ENCODE measurements at places on chromosomes 5 and 9. TPM values are rescaled to one million over a fixed set of nuclear protein-coding genes. Genes with fewer than 3 reads are reported as not detected.

DNA sequence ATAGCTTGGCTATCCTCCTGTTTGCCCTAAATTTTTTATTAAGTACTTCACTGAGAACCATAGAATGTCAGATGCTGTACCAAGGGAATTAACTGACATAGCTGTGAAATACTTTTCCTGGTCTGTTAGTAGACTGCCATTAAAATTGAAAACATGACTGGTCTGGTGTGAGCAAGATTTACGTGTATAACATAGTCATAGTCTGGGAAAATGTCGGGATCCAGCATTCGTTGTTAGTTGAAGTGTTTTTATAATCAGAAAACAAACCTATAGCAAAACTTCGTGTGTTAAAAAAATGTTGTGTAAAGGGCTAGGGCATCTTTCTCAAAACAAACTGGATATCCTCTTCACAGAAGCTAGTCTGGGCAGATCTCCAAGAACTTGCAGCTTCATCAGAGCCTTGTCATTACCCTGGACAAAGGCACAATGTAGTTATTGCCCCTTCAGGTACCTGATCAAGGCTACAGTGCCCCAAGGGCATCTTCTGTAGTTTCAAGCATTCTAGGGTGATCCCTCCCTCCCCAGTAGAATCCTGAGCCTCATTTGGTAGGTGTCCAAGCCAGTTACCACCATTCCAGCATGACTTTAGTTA, 454.2 kb upstream of the SGCD start:
- H3K27me3 ChIP-seq, result peaks cover 12% of the 10 kb centered on the region
- no peaks in the 10 kb centered on the region for H3K4me1 ChIP-seq
- no peaks in the 10 kb centered on the region for H3K36me3 ChIP-seq
- DNase-seq, result no peak

DNA sequence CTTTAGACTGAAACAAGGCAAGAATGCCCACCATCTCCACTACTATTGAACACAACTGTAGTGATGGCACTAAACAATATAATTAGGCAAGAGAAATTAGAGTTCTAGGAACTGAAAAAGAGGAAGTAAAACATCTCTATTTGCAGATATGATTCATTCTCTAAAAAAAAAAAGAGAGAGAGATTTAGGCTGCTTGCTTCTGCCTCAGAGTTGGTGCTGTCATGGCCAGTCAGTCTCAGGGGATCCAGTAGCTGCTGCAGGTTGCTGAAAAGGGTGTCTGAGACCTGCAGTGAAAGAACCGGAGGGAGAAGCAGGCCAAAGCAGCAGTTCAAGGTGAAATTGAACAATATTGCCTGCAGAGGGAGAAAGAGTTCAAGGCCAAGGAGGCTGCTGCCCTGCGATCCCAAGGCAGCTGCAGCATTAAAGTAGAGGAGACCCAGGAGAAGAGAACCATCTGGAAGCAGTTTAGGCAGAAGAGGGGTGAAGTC, 72.5 kb downstream of the AP3B1 start:
- no peak overlapping the region for H3K27ac ChIP-seq
- peaks cover 4% of the 10 kb centered on the region for H3K4me1 ChIP-seq
- peak; percentile 1 for DNase-seq

DNA sequence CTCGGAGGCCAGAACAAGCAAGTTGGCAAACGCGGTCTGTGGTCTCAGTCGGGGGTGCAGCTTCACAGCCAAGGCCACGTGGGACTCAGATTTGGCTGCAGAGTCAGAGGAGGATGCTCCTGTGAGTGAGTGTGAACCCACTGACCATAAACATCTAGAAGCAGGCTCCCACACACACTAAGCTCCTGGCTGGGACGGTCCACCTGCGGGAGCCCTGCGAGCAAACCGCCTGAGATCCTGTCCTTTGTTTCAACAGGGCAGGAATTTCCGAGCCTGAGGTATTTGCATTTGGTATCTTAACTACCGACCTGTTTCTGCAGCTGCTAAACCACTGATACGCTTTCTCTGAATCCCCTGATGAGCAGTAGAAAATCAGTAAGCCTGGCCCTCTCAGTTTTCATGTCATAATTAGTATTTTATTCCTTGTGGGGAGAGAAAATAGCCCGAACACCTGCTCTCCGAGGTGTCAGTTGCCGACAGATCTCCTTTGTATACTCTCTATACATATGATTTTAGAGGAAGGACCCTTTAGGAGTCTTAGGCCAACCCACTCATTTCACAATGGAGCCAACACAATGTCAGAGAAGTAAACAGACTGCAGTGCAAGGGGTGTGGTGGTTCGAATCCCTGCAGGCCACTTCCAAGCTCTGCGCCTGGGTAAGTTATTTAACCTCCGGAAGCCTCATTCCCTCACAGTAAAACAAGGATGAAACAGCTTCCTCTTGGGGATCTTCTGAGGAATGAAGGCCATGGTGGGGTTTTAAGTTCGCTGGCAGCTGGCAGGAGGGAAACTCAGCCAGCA, 40.9 kb upstream of the PWWP2A start:
- no peaks in the 10 kb centered on the region for H3K36me3 ChIP-seq
- no peak for DNase-seq
- no peak overlapping the region for H3K27ac ChIP-seq
- H3K4me3 ChIP-seq, result no peak overlapping the region

- no peak overlapping the region for H3K27ac ChIP-seq
- peaks cover 4% of the 10 kb centered on the region for H3K36me3 ChIP-seq
- no peak for DNase-seq
- H3K4me3 ChIP-seq, result no peak overlapping the region
Measured at GRCh38 chr5:142360607-142361120, 35.8 kb upstream of the SPRY4 start.

Gene CTNNA1
- total RNA-seq, result 58.1 TPM

DNA sequence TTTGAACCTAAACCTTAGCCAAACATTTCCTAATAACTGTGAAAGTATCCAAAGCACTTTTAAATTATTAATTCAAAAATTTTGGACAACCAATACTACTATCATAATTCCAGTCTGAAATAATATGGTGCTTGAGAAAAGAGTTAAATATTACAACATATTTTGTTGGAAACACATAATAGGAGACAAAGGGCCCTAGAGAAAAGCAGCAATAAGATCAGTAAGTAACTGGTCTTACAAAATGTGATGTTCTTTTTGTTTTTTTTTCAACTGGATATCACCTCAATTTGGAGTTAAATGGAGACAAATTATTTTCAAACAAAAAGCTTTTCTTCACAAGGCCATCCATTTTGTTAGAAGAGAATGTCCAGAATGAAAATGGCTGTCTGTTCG, 21.1 kb downstream of the SRFBP1 start:
- H3K4me1 ChIP-seq, result peaks cover 35% of the 10 kb centered on the region
- H3K27ac ChIP-seq, result no peak overlapping the region
- no peak overlapping the region for H3K4me3 ChIP-seq
- no peaks in the 10 kb centered on the region for H3K27me3 ChIP-seq

DNA sequence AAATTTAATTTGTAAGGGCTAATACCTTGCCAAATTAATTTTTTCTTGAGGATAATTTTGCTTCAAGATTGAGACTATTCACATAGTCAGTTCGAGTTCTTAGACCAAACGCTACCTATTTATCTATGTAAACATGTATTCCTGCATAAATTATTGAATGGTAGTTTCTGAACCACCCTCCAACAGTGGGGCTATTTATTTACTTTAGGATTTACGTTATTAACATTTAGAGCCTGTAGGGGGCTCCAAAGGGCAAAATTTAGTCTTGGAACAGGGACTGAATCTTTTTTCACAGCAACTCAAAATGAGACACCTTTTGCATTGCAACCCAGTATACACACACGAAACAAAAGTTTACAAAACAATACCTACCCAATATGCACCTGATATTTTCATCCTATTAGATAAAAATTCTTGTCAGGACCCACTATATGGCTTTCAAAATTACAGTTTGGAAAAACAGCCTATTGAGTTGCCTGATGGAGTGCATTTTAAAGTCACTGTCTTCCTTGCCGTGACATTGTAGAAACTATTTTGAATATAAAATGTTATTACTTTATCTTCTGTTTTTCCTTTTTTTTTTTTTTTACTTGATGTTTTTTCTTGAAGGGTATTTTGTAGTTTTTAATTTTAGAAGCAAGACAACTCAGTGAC, 47.1 kb upstream of the POU4F3 start:
- no peaks in the 10 kb centered on the region for H3K27me3 ChIP-seq
- no peak for DNase-seq
- no peak overlapping the region for H3K27ac ChIP-seq
- H3K4me1 ChIP-seq, result no peaks in the 10 kb centered on the region

DNA sequence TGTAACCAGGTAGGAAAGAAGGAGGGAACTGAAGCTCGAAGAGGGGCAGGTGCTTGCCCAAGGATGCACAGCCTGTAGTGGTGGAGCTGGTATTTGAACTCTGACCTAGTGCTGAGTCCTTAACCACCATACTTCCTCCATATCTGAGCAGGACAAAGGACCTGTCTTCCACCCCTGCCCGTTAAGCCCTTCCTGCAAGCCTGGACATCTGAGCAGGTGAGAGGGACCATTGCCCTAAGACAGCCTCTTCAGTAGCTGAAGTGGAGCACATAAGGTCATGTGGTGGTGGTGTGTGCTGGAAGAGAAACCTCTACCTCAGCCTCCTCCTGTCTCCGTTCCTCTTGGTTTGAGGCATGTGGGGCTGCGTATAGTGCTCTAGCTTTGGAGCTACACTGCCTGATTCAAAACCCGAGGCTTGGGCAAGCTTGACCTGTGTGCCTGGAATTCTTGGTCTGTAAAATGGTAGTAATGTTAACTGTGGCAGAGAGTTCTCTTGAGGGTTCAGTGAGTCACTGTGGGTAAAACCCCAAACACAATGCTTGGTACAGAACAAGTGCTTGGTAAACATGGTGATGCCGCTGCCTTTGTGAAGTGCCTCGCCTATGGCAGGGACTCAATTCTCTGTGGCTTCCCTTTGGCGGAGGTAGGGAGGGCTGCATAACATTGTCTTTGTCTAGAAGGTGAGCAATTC, 7.4 kb downstream of the GALNT10 start:
- H3K36me3 ChIP-seq, result peaks cover 14% of the 10 kb centered on the region
- H3K4me3 ChIP-seq, result peak overlapping the region; percentile 30
- peak overlapping the region; percentile 79 for H3K27ac ChIP-seq
- peaks cover 49% of the 10 kb centered on the region for H3K4me1 ChIP-seq

Gene CARTPT
- not detected for total RNA-seq

Gene TSLP
- total RNA-seq, result 1.1 TPM

- peaks cover 48% of the 10 kb centered on the region for H3K27me3 ChIP-seq
- no peak for DNase-seq
- no peaks in the 10 kb centered on the region for H3K36me3 ChIP-seq
- H3K4me3 ChIP-seq, result no peak overlapping the region
- no peaks in the 10 kb centered on the region for H3K4me1 ChIP-seq
- no peak overlapping the region for H3K27ac ChIP-seq
Measured at GRCh38 chr9:136650648-136651047, 12.1 kb upstream of the EGFL7 start.

- H3K27me3 ChIP-seq, result peaks cover 6% of the 10 kb centered on the region
- H3K4me3 ChIP-seq, result no peak overlapping the region
- H3K27ac ChIP-seq, result no peak overlapping the region
- DNase-seq, result no peak
- no peaks in the 10 kb centered on the region for H3K36me3 ChIP-seq
Measured at GRCh38 chr9:7523426-7524043, 276.0 kb downstream of the DMAC1 start.

All from activated naive CD8-positive, alpha-beta T cell treated with anti-CD3 and anti-CD28 coated beads for 36 hours (primary cell).